Fibroblast of lung (primary cell): ENCODE measurements at places on chromosomes 6 and 20.

- no peak for DNase-seq
Measured at GRCh38 chr20:271528-271927, 14.0 kb downstream of the DEFB132 start.

- DNase-seq, result peak; percentile 16
Measured at GRCh38 chr6:6993503-6994237, 114.1 kb upstream of the RREB1 start.

- DNase-seq, result no peak
Measured at GRCh38 chr6:150316936-150317335, 51.9 kb upstream of the IYD start.

- DNase-seq, result no peak
Measured at GRCh38 chr6:5772408-5773120, 234.2 kb downstream of the NRN1 start.

- no peak for DNase-seq
Measured at GRCh38 chr6:153942361-153942760, 96.7 kb upstream of the OPRM1 start.

DNA sequence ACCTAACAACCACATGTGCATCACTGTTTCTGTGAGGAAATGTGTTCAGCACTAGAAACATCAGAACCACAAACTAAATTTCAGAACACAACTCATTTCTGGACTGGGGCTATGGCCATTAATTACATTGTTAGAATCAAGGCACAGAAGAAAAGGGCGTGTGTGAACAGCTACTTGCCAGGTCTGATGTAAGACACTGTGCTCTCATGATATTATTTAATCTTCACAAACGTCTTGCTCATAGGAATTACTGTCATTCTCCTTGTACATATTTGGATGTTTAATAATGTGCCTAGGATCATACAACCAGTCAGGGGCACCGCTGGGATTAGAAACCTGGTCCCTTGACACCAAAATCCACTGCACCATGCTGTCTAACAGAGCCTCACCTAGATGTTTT is 14.8 kb downstream of the ADGRF1 start:
- DNase-seq, result no peak

DNA sequence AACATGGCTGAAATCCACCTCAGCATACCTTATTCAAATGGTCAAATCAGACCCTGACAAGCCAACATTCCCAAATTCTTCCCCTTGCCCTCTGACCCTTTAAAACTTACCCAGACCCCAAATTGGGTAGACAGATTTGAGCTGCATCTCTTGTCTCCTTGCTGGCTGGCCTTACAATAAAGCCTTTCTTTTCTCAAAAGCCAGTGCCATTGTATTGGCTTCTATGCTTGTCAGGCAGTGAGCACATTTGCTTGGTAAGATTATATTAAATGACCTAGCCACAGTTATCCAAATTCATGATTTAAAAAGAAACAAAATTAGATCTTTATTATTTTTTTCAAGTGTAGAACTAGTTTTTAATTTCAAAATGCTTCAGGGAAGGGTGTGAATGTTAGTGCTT is 67.8 kb upstream of the FAM83B start:
- DNase-seq, result no peak

DNA sequence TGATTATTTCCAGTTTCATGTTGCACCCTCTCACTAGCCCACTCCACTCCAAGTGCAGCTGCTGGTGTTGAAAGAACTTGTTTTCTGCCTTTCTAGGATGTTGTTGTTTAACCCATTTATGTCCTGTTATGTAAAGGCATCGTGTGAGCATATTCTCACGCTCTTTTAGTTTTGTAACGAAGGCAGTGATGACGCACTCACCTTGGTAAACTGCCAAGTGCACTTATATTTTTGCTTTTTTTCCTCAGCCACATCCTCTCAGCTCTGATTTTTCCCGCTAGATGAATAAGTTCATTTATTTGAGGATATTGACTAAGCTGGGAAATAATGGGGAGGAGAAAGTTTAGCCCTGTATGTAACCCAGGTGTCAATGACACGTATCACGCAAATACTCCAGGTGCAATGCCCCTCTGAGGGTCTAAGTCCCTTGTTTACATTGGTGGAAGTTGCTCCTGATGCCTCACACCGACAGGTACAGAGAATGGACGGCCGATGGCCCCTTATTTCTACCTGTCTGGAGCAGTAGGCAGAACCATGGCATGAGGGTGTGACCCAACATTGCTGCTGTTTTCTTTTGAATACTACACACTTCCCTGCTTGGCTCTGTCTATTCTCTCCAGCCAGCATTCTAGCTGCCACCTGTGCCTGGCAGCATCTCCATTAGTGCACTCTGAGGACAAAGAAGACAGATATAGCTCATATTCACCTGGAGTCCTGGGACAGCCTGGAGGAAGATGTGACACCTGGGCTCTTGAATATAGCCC is 132.7 kb upstream of the SLC24A3 start:
- DNase-seq, result peak; percentile 3

DNA sequence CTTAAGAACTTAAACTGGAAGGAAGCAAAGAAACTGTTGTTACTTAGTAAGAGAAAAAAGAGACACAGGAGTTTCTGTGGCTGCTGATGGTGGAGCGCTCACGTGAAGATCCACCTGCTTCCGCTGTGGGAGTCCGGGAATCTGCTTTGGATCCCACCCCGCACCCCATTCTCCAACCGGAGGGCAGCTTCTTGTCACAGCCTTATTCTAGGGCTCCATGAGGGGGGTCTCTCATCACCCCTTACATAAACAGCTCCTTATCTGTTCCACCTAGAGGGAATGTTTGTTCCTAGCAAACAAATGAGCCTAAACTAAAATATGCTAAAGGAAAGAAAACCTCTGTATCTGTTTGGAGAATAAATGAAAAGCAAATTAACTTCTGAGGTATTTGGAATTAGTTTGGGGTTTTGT is 280.5 kb downstream of the QKI start:
- no peak for DNase-seq

DNA sequence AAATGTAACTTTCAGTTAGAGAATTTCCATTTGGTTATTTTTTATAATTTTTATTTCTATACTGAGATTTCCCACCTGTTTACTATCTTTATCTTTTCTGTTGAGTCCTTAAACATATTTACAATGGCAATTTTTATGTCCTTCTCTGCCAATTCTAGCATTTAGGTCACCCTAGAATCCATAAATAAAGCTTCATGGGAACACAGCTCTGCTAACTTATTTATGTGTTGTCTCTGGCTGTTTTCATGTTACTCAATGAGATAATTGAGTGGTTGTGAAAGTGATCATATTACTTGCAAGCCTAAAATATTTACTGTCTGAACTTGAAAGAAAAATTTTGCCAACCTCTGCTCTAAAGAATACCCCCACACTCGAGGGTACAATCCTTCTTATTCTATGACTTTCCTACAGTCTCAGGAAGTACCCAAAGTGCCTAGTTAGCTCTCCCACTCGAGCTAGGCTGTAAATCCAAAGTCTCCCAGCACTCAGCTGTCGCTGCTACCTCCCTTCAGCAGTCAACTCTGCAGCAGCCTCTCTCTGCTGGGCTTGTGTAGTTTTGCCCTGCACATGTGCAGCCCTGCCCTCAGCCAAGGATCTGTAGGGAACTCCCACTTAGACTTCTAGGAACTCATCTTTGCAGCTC is 53.5 kb upstream of the GCLC start:
- no peak for DNase-seq

- no peak for DNase-seq
Measured at GRCh38 chr6:24694198-24694597, 24.8 kb downstream of the C6orf62 start.

DNA sequence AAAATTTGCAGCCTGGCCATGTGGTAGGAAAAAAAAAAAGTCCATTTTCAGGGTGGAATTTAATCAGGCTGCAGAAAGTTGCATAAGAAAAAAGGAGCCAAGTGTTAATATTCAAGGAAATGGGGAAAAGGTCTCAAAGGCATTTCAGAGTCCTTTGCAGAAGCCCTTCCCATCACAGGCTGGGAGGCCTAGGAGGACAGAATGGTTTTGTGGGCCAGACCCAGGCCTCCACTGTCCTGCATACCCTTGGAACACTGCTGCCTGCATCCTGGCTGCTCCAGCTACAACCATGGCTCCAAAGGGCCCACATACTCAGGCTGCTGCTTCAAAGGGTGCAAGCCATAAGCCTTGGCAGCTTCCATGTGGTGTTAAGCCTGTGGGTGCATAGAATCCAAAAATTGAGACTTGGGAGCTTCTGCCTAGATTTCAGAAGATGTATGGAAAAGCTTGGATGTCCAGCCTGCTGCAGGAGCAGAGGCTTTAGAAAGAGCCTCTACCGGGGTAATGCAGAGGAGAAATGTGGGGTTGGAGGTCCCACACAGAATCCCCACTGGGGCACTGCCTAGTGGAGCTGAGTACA is 239.0 kb upstream of the STXBP5 start:
- no peak for DNase-seq

DNA sequence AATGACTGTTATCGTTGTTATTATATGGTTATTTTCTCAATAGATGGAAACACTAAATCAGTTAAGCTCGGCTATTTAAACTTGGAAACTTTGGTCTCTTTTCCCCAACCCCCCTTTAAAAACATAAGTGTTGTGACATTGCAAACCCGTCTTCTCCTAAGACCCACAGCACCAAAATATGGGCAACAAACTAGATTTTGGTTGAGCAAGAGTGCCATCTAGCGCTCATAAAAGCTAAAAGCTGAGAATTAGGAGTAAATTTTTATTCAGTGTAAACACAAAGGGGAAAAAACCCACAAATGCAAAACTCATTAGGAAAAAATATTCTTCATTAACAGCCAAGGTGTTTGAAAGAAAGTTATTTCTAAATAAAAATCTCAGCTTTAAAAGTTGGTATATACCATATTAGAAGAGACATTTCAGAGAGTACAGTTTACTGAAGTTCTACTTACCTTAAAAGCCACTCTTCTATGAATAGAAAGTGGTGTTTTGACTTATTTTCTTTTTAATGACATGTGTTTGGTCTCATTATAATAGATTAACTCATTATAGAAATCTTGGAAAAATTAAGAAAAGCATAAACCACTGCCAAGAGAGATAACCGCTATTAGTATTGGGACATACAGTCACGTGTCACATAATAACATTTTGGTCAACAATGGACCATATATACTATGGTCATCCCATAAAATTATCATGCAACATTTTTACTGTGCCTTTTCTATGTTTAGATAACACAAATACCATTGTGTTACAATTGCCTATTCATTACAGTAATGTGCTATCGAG is 21.1 kb downstream of the SESN1 start:
- DNase-seq, result peak; percentile 86

DNA sequence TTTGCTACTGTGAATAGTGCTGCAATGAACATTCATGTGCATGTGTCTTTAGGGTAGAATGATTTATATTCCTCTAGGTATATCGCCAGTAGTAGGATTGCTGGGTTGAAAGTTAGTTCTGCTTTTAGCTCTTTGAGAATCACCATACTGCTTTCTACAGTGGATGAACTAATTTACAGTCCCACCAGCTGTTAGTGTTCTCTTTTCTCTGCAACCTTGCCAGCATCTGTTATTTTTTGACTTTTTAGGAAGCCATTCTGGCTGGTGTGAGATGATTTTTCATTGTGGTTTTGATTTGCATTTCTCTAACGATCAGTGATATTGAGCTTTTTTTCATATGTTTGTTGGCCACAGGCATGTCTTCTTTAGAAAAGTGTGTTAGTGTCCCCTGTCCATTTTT is 40.0 kb downstream of the PLG start:
- DNase-seq, result no peak

GRCh38 chr6:56486681-56487080 is 156.0 kb downstream of the DST start:
- DNase-seq, result no peak

GRCh38 chr6:52546678-52547077 is 30.2 kb downstream of the TRAM2 start:
- DNase-seq, result no peak

- DNase-seq, result no peak
Measured at GRCh38 chr6:143525356-143525755, 13.8 kb upstream of the FUCA2 start.

- no peak for DNase-seq
Measured at GRCh38 chr6:99236010-99236409, 113.5 kb downstream of the FAXC start.

- DNase-seq, result no peak
Measured at GRCh38 chr20:45325371-45325770, 17.3 kb upstream of the MATN4 start.

- no peak for DNase-seq
Measured at GRCh38 chr20:3738111-3739053, 5.9 kb downstream of the HSPA12B start.

DNA sequence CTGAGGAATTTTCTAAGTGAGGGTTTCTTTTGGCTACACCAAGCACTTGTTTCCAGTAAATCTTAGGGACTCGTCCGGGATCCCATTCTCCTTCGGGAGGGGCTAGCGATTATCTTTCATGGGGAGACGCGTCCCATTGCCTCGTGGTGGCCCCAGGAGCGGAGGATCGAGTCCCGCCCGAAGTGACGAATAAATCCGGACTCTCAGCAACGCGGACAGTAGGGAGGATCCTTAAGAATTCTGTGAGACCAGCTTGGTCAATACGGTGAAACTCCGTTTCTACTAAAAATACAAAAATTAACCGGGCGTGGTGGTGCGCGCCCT is 69.1 kb upstream of the PRSS16 start:
- no peak for DNase-seq

DNA sequence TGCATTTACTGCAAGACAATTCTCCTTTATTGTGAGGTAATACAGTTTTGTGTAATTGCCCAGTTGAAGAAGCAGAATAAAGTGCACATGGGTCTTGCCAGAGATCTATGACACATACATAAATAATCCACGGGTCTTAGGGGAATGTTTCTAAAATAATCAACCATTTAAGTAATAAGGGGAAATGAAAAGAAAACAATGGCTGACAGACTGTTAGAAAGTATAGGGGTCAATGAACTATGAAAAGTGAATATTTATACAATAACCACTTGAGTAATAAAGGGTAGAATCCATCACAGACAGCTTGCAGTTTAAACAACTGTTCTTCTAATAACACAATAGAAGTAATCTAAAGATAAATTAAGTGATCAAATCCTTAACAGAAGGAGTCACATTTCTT is 477.2 kb downstream of the EYS start:
- peak; percentile 93 for DNase-seq

DNA sequence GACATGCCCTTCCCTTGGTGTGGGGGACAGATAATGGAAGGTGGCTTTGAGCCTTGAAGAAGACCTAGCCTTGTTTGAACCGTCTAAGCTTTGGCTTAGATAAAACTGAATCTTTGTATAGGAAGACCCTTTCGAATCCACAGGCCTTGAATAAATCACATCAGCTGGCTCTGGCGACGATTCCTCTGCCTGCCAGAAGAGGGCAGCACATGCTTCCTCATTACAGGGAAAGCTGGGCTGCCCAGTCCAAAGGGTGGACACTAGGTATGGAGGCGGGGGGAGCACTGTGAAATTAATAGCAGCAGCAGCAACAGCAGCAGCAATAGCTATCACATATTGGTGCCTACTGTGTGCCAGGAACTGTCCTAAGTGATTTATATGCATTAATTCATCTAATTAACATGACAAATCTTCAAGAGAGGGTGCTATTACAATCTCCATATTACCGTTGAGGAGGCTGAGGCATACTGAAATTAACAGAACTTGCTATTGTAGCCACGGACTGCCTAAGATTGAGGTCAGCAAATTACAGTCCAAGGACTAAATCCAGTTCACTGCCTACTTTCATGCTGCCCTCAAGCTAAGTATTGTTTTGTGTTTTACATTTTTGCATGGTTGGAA is 85.1 kb downstream of the CLIC5 start:
- DNase-seq, result peak; percentile 51
